Forelimb muscle (tissue), 1 donor: ENCODE measurements at places on chromosomes 7 and 10.

DNA sequence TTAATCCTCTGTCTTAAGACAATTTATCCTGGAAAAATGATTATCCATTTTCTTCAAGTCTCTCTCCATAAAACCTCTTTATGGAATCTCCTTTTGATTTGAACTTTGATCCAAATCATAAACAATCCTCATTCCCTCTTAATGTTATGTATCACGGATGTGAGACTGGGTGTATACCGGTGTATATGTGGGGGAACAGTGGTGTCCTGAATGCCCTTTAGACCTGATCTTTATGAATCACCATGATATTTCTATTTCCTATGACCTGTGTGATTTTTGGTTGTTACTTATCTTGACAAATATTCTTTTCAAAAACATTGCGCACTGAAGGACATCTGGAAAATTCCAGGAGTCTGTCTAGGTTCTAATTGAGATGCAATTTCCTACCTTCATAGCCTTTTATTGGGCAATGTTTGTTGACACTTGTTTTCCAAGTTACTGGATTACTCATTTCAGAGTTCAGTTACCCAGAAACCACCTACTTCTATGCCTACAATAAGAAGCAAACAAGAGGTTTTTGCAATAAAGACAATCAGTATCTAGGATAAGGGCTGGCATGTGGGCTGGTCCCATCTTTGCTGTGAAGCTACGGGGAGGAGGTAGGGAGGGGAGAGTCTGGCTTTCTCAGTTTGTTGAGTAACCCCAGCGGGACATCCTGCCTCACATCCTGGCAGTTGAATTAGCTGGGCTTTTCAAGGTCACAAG lies 190.4 kb downstream of the CTTNBP2 start:
- DNase-seq, result no peak

DNA sequence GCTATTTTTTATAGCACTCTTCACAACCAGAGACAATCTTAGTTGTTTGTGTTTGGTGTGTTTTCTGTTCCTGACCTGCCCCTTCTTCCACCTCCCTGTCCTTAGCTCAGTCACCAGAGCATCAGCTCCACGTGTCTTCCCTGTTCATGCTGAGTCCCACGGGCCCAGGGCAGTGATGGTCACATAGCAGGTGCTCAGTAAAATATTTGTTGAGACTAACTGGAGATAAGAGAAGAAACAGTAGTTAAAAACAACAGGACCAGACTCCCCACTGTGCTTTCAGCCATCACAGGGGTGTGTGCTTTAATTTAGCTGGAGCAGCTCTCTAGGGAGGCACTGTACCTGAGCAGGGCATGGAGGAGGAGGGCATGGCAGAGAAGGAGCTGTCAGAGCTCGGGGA lies 307.3 kb upstream of the ZNF32 start:
- no peak for DNase-seq

DNA sequence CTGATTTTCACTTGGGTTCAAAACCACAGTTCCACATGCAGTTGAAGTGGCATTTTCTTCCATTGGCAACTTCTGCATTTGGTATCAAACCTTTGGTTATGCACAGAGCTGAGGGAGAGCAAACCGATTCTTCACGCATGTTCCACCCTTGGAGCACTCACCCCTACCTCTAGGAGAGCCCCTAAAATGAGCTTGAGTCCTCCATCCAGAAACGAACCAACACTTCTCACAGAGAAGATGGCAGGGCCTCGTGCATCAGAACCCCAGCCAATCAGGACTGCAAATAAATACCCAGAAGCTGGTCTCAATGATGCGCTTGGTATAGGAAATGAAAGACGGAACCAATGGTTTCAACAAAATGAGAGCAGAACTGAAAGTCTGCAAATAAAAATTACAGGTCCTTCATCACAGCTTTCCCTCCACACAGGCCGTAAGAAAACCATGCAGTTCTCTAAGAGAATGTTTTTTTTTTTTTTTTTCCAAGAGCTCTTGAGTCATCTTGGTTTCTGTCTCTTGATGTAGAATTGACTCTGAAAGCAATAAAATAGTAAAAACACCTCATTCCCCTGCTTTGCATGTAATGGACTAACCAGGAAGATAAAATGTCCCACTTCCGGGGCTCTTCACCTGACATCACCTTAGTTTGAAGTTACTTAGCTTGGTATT lies 23.9 kb downstream of the KLF6 start:
- DNase-seq, result no peak

DNA sequence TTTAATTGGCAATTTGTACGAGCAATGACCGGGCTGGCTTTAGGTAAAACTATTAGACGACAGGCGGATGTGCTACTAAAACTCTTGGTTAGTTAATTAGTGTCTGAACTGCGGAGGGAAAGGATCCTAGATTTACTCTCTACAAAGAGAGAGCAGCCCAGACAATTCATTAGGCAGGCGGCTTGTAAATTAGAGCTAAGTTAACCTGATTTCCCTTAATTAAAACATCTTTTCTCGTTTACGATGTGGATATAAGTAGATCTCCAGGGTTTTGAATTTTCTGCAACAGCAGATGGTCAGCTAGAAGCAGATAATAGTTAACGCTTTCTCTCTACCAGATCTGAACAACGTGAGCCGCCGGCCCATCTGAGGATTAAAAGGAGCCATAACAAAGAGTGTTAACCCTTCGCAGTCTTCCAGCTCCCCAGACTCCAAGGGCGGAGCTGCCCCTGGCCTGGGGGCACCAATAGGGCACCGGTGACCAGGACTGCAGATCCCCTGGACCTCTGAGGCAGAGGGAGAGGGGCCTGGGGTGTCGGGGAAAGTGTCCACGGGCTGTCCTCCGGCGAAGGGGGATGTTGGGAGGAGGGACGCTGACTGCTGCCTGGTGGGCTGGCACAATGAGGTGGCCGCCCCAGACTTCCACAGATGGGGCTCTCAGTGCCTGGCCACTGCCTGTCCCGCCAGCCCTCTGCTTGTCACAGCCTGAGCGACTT lies 6.3 kb upstream of the UNCX start:
- DNase-seq, result no peak

DNA sequence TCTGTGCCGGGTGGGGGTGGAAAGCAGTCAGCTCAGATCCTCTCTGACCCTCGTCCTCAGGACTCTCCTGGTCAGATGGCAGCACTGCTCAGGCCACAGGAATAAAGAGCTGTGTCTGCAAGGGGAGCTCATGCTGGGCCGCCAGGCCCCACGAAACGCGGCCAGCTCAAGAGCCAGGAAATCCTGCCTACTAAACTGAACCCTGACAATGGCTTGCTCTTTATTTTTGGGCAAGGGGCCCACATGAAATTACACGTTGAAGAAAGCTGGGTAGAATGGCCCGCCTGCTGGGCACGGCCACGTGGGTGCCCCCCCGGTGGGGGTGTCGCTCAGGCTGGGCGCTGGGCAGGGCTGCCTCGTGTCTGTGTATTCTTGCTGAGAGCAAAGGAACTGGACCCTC lies 103.0 kb downstream of the ITIH5 start:
- DNase-seq, result no peak
